Stimulated activated CD8-positive, alpha-beta memory T cell treated with anti-CD3 and anti-CD28 coated beads, Interleukin-4, amount 100 ng/mL, for 24 hours (primary cell): ENCODE measurements at places on chromosomes 2 and 18.
A peak's percentile ranks its signal among the peaks of the same experiment; 100 is the strongest.

- no peak for DNase-seq
These were observed 9.2 kb upstream of the TMEM247 start for GRCh38 chr2:46470114-46470628.

DNA sequence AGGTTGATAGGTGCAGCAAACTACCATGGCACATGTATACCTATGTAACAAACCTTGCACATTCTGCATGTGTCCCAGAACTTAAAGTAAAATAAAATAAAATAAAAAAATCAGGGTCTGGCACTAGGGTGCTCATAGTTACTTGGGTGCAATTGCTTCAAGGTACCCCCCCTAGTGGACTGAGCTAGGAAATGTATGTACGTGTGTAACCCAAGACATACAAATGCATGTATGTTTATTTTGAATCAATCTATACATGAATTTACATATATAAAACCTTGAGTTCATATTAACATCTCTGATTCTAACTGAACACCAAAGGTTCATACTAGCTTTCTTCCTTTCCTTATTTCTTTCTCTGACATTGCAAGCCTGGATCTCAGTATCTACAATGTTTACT lies 51.5 kb downstream of the USP37 start:
- no peak for DNase-seq

- DNase-seq: no peak
These were observed 235.6 kb upstream of the CDH2 start for GRCh38 chr18:28412521-28412920.

- DNase-seq: no peak
These were observed 7.1 kb downstream of the PPP1R1C start for GRCh38 chr2:181992776-181993175.

GRCh38 chr2:109497463-109497862 lies 116.3 kb downstream of the SEPTIN10 start:
- no peak for DNase-seq

GRCh38 chr18:59008302-59008974 lies 131.2 kb upstream of the SEC11C start:
- DNase-seq: no peak

GRCh38 chr2:38376346-38377049 lies 575 bp downstream of the ATL2 start:
- peak; percentile 42 for DNase-seq

DNA sequence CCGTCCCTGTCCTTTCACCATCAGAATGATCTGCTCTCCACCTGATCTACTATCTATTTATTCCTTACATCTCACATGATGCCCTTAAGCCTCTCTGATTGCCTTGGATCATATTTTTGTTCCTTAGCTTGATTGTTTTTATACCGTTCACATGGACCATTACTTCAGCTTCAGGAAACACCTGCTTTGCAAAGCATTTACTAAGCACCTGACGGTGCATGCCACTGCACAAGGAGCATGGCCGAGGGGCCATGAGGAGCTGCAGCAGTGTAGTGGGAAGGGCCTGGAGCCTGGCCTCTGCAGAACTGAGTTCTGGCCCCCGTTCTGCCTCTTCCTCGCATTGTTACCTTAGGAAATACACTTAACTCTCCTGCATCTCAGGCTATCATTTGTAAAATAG lies 124.1 kb upstream of the NDUFV2 start:
- DNase-seq: no peak

- no peak for DNase-seq
These were observed 26.6 kb upstream of the PAIP2B start for GRCh38 chr2:71253476-71253875.

- no peak for DNase-seq
These were observed 77.5 kb downstream of the EIF2AK3 start for GRCh38 chr2:88549616-88550292.

DNA sequence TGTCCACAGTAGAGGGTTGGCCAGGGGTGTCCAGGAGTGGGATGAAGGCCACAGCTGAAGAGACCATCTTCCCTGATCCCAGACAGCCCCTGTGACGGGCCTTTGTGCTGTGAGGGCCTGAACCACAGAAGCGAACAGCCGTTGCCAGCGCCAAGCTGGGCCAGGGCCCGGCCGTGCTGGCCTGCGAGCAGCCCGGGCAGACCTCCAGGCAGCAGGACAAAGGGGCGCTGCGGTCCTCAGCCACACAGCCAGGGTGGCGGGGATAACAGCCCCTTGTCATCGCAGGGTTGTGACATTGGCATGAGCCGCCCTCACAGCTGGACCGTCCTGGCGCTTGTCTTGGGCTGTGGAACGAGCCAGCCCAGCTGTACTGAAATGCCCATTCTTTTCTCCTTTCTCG lies 161.1 kb downstream of the FAM210A start:
- no peak for DNase-seq

DNA sequence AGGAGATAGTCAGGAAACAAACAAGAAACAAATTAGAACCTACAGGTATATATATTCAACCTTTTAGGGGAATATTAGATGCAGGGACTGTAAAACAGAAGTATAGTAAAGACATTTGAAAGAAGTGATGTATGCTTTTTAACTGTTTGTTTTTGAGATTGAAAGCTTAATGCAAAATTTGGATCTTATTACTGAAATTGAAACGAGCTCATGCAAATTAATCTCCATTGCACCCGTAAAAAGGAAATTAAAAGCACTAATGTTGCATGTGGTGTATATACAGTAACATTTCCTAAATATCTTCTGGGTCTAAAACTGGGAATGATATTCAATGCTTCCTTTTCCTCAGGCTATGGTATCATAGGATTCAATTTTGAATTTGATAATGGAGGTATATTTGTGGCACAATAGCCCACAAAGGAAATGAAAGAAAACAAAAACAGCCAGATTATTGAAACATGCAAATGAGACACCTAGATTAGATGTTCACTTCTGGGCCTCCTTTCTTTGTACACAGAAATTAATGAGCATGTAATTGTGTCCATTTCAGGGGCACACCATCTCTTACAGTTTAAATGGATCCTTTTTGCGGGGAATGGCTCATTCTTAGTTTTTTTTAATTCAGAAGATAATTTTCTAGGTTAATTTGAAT lies 1.6 kb upstream of the ELOA2 start:
- DNase-seq: no peak

DNA sequence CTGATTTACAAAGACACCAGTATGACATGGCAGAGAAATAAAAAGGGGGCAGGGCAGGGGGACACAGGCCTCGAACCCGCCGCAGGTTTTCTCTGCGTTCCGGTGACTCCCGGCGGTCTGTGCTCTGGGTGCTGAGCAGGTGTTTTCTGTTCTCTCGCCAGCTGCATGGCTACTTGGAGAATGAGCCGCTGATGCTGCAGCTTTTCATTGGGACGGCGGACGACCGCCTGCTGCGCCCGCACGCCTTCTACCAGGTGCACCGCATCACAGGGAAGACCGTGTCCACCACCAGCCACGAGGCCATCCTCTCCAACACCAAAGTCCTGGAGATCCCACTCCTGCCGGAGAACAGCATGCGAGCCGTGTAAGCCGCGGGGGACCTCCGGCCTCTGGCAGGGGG lies 52.9 kb downstream of the NFATC1 start:
- no peak for DNase-seq

GRCh38 chr2:235011929-235012631 lies 60.3 kb downstream of the SH3BP4 start:
- no peak for DNase-seq

- no peak for DNase-seq
These were observed 276.8 kb upstream of the FANCL start for GRCh38 chr2:58517881-58518280.

DNA sequence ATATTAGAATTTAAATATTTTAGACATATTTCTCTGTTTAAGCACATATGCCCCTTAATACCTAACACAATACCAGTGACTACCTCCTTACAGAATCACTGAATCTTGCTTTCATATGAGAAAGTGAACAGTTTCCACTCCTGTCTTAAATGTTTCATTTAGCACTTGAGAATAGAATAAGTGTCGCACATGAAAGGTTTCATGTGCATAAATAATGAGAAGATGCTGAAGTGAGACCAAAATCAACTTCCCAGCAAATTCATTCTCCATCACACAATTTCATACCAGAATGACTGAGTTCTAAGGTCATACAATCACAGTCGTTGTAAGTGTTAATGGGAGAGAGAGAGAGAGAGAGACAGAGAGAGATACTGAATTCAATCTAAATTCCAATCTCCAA lies 51.2 kb downstream of the ATIC start:
- DNase-seq: no peak
